Foreskin fibroblast (primary cell): ENCODE measurements at places on chromosomes 16 and 17.
A peak's percentile ranks its signal among the peaks of the same experiment; 100 is the strongest.

DNA sequence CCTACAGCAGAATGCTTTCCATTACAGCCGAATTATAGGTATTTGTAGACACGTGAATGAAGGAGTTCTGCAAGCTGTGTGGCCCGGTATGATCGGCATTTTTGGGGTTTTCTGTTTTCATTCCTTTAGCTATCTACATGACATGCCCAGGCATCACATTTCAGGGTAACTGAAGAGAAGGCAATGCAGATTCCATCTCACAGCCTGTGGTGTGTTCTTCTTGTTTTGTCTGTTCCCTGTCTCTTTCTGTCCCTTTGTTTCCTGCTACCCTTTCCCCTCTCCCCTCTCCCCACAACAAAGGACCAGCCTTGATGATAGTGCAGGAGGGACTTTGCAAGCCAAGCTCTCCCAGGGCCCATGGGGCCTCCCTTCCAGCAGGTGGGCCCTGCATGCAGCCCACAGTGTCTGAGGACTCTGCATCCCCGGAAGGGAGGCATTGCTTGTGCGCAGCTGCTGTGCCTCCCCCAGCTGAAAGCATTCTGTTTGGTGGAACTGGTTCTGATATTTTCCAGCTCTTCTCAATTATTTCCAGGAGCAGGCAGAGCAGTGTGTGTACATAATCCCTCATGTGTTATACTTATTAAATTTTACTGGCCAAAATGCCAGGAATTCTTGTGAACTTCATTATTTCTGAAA, 207.4 kb downstream of the RPTOR start:
- peak; percentile 48 for DNase-seq

- no peak for DNase-seq
Measured at GRCh38 chr16:65754820-65755691, 611.4 kb upstream of the CDH5 start.

DNA sequence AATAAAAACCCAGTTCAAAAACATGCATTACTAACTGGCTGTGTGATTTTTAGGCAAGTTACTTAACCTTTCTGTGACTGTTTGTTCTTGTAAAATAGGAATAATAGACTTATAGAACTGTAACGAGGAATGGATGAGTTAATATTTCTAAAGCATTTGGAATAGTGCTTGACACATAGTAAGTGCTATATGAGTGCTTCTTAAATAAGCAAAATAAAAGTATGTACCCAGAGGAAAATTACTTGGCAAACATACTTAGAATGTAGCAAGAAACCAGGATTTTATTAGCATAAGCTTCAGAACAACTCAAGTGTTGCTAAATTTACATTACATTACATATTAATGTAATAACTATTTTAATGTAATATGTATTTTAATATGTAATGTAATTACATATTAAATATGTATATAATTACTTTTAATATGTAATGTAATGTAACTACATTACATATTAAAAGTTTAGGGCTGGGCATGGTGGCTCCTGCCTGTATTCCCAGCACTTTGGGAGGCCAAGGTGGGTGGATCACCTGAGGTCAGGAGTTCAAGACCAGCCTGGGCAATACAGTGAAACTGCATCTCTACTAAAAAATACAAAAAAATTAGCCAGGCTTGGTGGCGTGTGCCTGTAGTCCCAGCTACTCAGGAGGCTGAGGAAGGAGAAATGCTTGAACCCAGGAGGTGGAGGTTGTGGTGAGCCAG, 14.2 kb downstream of the NFAT5 start:
- DNase-seq = no peak

DNA sequence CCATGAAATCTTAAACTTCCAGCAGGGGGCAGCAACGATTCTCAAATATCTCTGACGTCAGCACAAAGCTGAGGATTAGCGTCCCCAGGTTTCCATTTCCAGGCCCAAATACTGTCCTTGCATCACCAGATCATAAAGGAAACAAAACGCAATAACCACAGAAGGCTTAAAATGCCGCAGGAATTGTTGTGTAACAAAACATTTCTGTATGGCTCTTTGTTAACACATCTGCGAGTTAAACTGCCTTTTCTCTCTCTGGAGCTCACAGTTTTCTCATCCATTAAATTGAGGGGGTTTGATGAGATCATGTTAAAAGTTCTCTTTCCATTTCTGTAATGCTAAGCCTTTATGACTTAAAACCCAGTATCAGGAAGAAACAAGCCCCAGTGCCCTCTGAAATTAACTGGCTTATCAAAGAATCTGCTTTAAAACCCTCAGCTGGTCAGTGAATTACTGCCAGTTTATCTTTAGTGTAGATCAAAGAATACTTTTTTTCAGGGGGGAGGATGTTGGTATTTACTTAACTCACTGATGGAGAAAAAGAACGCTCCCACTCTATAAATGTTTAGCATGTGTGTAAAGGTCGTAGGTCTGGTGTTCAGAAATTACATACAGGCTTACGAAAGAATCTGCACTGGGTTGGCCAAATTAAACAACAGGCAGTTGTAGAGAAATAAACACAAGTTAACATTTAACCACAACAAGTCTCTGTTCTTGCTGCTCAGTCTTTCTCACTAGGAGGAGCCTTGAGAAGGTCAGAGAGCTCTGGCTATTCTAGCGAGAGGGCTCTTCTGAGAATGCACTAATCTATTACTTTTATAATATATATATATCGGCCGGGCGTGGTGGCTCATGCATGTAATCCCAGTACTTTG, 10.6 kb upstream of the TERF2 start:
- peak; percentile 86 for DNase-seq

DNA sequence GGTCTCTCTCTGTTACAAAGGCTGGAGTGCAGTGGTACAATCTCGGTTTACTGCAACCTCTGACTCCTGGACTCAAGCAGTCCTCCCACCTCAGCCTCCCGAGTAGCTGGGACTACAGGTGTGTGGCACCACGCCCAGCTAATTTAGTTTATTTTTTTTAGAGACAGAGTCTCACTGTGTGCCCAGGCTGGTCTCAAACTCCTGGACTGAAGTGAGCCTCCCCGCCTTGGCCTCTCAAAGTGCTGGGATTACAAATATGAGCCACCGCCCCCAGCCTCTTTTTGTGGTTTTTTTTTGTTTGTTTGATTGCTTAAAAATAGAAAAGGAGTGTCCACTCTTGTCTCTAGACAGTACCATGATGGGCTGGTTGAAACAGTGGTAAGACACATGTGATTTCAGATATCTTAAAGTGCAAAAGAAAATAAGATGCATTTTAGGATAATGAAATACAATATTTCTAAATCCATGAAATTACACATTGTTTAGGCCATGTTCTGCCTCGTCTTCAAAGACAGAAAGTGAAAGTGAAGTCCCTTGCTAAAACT, 27.4 kb downstream of the KIAA0513 start:
- DNase-seq = no peak

- DNase-seq = no peak
Measured at GRCh38 chr16:53129281-53130158, 74.7 kb downstream of the CHD9 start.

DNA sequence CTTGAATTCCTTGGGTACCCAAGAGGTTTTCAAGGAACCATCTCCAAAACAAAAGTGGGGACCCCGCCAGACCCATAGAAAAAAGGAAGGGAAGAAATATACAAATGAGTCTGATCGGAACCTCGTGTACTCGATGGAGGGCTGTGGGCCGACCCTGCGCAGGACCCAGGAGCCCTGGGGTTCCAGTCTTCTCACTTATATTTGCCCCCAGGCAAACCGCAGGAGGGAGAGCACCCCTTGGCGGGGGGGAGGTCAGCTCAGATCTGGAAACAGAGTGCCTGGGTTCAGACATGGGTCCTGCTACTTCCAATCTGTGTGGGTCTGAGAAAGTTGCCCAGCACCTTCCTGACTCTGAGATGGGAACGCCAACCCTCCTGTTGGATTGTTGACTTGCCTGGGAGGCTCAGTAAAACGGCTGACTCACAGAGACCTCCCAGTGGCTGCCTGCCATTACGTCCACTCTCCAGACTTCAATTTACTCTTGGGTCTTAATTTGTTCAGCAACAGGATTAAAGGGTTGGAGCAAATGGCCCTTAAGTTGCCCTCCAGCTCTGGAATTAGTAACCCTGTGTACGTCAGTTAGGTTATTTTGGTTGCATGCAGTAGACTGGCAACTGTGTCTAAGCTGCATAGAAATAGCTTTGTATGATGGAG, 24.9 kb upstream of the CACNG4 start:
- DNase-seq = no peak

- peak; percentile 50 for DNase-seq
Measured at GRCh38 chr17:61394630-61395408, 4.8 kb upstream of the TBX2 start.

DNA sequence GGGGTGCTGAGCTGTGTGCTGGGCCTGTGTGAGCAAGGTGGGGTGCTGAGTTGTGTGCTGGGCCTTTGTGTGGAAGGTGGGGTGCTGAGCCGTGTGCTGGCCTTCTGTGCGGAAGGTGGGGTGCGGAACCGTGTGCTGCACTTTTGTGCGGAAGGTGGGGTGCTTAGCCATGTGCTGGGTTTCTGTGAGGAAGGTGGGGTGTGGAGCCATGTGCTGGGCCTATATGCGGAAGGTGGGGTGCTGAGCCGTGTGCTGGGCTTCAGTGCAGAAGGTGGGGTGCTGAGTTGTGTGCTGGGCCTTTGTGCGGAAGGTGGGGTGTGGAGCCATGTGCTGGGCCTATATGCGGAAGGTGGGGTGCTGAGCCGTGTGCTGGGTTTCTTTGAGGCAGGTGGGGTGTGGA, 555.4 kb upstream of the EEF2KMT start:
- no peak for DNase-seq

GRCh38 chr17:80786470-80786869, 205.2 kb upstream of the CHMP6 start:
- no peak for DNase-seq

DNA sequence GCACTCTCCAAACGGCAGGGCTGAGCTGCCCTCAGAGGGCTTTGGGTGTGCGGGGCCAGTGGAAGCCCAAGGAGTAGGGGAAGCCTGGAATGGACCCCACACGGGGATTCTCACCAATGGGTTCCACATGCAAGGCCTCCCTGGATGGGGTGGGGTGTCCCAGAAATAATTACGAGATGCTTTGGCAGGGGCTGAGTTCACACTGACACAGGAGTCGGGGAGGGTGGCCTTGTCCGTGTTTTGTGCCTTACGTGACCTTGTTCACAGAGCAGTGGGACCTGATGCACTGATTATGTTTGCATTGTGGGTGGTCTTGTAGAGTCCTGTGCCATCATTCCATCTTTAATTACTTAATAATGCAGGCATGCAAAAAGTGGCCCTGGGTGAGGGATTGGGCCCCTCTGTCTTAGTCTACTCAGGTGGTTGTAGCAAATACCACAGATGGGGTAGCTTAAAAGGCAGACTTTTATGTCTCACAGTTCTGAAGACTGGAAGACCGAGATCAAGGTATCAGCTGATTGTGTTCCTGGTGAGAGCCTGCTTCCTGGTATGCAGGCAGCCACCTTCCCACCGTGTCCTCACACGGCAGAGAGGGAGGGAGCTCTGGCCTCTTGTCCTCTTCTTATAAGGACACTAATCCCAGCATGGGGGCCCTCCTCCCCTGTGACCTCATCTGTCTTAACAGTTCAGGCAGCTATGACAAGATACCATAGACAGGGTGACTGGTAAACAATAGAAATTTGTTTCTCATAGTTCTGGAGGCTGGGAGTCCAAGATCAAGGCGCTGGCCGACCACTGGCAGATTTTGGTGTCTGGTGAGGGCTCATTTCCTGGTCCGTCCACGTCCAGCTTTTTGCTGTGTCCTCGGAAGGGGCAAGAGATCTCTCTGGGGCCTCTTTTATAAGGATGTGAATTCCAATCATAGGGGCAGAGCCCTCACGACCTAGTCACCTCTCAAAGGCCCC, 239.4 kb downstream of the IRF8 start:
- DNase-seq = no peak

- DNase-seq = no peak
Measured at GRCh38 chr16:2424061-2425007, 4.9 kb upstream of the CCNF start.

GRCh38 chr16:23398987-23399805, 53.8 kb downstream of the COG7 start:
- DNase-seq = no peak

GRCh38 chr17:37779554-37779953, 34.7 kb upstream of the HNF1B start:
- DNase-seq = peak; percentile 52

DNA sequence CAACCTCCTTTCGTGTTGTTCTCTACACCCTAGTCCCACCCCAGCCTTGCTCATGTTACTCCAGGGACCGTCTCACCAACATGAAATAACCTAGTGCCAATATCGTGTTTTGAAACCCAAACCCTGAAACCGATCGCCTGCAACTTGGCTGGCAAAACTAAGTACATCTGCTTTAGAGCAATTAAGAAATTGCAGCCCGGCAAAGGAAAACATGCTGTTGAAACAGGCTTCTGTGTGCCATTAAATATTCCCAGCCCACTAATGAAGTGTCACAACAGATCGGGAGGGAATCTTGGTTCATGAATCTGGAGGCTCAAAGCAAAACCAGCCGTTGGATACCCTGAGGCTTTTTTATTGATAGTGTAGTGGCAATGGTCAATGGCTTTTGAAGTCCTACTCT, 48.3 kb upstream of the GPR139 start:
- DNase-seq = no peak

GRCh38 chr17:915538-916201, 63.9 kb downstream of the NXN start:
- DNase-seq = peak; percentile 73

DNA sequence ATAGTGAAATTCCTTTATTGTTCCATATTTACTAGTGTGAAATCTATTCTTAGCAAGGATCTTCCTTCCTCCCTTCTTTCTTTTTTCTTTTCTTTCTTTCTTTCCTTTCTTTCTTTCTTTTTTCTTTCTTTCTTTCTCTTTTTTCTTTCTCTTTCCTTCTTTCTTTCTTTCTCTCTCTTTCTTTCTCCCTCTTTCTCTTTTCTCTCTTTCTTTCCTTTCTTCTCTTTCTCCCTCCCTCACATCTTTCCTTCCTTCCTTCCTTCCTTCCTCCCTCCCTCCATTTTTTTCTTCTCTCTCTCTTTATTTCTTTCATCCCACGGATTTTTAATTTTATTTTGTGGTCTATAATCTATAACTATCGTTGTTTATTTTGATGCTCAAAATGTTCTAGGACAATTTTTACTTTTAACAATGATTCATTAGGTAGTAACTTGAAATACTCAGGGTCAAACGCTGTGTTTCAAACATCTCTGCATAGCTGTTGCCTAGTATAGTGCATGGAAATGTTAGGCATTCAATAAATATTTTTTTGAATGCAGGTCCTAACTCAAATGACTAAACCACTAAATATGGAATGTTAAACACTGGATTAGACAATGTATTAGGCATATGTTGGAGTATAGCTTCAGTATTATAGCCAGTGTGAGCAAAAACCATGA, 178.3 kb downstream of the MAP2K6 start:
- peak; percentile 68 for DNase-seq

- peak; percentile 91 for DNase-seq
Measured at GRCh38 chr16:4376126-4376892, 4.7 kb downstream of the VASN start.

DNA sequence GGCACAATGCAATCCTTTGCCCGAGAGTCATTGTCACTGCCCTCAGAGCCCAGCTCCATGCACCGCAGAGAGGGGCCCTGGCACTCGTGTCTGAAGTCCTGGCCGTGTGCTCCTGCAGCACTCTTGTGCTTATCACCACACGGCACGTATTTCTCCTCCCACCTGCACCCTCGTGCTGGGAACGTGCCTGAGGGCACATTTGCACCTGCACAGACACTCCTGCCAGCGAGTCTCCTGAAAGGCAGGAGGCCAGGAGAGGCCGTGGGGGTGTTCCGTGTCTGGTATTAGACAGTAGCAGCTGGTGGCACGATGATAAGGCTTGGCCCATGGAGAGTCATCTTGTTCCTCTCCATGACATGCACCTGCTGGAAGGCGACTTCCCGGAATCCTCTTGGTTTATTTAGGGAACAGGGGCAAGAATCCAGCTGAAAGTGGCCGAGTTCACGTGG, 3.4 kb upstream of the ACSF3 start:
- no peak for DNase-seq

GRCh38 chr17:65182233-65182632, 45.1 kb downstream of the RGS9 start:
- DNase-seq = no peak
